B cell (primary cell): ENCODE measurements at places on chromosomes 5 and 9.

GRCh38 chr5:24444414-24444813 is 200.4 kb downstream of the CDH10 start:
- DNase-seq, result no peak

DNA sequence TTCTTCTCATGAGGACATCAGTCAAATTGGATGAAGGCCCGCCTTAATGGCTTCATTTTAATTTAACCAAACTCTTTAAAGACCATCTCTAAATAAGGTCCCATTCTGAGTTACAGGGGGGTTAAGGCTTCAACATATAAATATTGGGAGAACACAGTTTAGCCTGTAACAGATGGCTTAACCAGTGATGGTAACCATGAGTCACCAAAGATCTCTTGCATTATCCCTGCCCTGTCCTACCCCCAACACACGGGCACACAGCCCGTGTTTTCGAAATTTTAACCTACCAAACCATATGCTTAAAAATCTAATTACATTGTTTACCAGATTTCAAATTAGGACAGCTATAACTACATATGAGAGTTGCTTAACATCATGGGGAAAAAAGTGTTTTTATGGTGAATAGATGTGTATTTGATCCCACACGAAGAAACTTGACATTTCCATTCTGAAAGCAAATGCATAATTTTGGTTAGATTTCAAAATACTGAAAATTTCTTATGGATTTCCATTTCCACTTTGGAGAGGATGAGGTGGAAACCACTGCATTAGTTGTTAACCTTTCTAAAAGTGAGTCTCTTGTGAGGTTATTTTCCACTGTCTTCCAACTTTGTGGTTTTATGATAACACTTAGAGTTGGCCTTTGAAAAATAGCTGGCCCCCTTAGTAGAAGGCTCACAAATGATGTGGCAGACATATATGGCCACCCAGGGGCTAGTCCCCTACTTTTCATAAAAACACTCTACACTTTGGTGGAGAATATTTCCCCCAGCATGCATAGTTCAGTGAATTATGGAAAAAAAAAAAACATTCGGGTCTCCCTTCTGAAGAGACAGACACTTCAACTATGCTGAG is 849.3 kb downstream of the TLE1 start:
- DNase-seq, result no peak

DNA sequence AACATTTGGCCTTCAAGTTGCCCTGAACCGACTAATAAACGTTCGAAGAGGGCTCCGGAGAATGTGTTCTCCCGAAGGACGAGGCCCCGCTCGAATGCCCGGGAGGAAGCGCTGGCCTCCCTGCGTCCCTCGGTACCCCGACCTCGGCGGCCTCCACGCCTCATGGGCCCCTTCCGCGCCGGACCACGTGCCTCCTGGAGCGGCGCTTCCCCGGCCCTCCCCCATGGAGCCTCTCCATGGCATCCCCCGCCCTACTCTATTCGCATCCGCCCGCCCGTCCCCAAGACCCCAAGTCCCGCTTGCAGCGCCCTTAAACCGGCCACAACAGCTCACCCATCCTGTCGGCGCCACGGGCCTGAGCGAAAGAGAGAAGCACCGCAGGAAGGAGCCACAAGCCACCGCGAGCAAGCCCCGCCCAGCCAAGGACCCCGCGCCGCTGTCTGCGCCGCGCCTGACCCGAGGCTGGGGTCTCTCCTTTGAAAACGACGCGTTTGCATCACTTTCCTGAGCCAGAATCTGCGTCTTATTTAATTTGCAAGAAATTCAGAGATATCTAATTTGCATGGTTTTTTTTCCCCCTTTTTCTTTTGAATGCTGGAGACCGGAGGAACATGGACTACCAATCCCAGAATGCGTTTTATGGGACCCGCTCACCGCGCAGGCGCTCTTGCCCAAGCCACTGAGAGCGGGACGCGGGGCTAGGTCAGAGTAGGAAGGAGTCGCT is at the start of gene RPS23:
RPS23 (minus strand) TSS at position 368 of the 724 bp plus-strand sequence; CDS start at position 337, 31 bp downstream.
- peak; percentile 93 for DNase-seq

- DNase-seq, result no peak
Measured at GRCh38 chr5:96814041-96814440, 6.3 kb upstream of the ERAP1 start.

- DNase-seq, result no peak
Measured at GRCh38 chr5:127959152-127959764, 124.3 kb upstream of the SLC12A2 start.

- no peak for DNase-seq
Measured at GRCh38 chr9:124449381-124450151, 685 bp upstream of the ADGRD2 start.
